CD4-positive, CD25-positive, alpha-beta regulatory T cell (primary cell): ENCODE measurements at places on chromosomes 6 and 20.

DNA sequence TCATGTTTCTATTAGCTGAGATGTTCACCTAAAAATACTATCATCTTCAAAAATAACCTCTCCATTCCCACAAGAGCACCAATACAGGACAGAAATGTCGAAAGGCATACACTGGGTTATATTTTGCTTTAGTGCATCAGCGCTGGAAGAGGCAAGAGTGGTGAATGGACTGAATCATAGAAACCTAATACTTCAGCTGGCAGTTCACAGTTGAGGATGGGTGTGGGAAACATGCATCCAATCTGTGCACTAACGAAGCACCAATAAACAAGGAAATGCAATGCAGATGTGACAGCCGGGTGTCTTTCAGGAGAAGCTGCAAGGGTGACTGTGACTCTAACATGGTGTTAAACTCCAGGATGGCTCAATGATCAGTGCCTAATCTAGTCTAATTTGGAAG, 365.8 kb downstream of the ESR1 start:
- no peak for DNase-seq

DNA sequence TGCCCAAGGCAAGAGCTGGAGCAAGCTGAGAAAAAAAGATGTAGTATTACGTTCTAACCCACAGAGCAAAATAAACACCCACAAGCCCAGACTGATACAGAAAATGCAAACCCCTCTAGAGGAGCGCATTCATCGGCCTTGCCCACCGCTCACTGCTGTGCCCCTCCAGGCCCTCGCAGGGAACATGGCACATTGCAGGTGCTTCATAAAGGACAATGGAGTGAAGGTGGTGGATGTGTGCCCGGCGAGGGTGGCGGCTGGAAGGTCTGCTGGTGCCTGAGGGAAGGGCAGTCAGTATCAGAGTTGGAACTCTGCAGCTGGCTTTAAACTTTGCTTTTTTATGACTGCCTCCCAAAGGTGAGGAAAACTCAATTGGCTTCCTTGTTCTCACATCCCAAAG, 18.5 kb upstream of the IRF4 start:
- DNase-seq: no peak

- no peak for DNase-seq
These were observed 81.7 kb downstream of the QKI start for GRCh38 chr6:163496205-163496604.

GRCh38 chr6:140661691-140662090, 1287.2 kb upstream of the CITED2 start:
- DNase-seq: no peak

- no peak for DNase-seq
These were observed 11.9 kb upstream of the STK38 start for GRCh38 chr6:36559011-36559793.

- DNase-seq: peak; percentile 19
These were observed 182.6 kb downstream of the RNGTT start for GRCh38 chr6:88780714-88781389.

DNA sequence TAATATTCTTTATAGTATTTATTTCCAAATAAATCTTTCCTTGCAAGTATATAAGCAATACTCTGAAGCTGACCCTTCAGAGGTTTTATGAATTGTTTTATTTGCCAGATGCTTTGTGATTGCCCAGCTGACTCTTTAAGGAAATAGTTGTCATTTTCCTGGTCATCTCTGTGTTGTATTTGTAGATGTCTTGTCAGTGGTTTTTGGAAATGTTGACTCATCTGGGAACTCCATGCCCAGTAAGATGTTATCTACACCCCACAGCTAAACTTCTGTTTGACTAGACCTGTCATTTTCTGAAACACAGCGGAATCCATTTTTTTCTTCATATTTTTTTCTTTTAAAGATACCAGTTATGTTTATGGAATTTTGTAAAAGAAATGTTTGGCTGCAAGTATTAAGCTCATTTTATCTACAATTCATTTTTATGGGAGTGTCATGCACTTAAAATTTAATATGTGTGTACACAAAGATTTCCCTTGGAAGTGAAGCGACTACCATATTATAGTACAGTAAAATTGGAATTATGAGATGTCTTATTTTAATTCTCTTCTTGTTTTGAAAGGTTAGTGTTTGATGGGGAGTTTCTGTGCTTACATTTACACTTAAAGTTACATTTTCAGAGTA, 491.0 kb downstream of the NKAIN2 start:
- DNase-seq: no peak
